T1000 (cell line): ENCODE measurements at places on chromosomes 3 and 15.

- DNase-seq, result peak; percentile 98
Measured at GRCh38 chr3:9397332-9397905, at the start of gene SETD5. Gene SETD5 (plus strand): TSS chr3:9397615. CDS start chr3:9428939, 31,324 bp downstream.

GRCh38 chr3:12280357-12280806 lies 8.5 kb upstream of the PPARG start:
- DNase-seq, result no peak

GRCh38 chr3:47475029-47475569 lies 642 bp downstream of the SCAP start:
- no peak for DNase-seq

GRCh38 chr15:52097180-52097579 lies 15.4 kb downstream of the BCL2L10 start:
- DNase-seq, result no peak

GRCh38 chr3:114830652-114831051 lies 316.4 kb downstream of the ZBTB20 start:
- DNase-seq, result no peak

GRCh38 chr3:128076483-128077201 lies 24.4 kb downstream of the SEC61A1 start:
- no peak for DNase-seq

DNA sequence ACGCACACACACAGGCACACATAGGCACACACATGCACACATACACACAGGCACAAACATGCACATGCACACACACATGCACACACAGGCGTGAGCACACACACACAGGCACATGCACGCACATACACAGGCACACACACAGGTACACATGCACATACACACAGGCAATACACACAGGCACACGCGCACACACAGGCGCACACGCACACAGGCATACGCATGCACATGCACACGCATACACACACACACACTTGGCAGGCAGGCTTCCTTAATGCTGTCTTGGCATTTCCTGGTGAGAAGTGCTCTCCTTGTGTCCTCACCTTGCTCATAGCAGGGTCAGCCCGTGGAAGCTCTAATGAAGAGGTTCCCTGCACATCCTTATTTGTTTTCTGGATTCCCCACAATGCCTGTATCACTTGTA lies 8.4 kb upstream of the SLCO2A1 start:
- no peak for DNase-seq

DNA sequence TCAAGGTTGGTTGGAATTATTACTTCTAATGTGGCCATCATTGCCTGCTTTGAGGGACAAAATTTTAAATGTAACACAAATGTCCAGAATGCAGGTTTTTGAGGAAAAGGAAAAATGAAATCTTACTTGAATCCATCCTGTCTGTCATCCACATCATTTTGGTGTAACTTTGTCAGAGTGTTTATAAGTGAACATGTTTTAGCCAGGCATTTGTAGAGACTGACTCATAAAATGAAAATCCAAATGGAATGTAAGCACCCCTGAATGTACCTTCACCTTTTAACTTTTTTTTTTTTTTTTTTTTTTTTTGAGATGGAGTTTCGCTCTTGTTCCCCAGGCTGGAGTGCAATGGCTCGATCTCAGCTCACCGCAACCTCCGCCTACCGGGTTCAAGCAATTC lies 141.8 kb upstream of the BNIP2 start:
- DNase-seq, result no peak

DNA sequence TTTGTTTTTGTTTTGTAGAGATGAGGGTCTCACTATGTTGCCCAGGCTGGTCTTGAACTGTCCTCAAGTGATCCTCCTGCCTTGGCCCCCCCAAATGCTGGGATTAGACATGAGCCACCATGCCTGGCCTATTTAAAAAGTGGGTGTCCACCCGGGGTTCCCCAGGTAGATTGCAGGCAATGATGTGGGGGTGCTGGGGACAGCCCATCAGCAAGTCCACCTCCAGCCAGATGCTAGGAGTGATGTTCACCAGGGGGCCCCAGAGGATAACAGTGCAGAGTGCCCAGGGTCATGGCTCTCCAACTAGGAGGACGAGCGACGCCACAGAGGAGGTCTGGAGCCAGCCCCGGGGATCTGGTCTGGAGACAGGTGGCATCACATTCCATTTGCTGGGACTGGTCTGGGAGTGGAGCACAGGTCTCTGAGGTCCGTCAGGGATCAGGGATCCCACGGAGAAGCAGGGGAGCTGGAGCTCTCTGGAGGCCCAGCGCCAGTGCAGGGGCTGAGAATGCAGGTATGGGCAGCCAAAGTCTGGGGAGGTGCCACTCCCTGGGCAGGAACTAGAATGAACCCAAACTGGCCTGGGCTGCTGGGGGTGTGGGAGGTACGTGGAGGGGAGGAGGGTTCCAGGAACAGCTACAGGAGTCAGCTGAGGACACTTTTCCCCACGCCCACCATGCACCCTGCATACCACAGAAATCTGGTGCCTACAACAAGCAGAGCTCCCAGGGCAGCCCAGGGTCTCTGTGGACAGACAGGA lies 51.2 kb upstream of the PCSK6 start:
- DNase-seq, result no peak

DNA sequence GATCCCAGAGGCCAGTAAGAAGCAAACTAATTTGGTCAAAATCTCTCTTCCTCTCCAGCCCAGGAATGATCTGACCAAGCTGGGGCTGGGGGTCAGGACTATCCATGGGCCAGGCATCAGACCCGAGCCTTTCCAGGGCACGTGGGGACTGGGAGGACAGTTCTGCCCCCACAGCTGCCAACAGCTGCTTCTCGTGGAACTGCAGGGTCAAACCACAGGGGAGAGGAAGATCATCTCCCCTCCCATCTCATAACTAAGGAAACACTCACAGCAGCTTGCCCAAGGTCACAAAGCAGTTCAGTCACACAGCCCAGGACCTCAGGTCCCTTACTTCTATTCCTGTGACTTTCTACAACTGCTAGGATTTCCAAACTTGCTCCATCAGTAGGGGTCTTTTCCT lies 47.1 kb downstream of the DAPK2 start:
- no peak for DNase-seq

GRCh38 chr15:94272251-94272898 lies 41.0 kb downstream of the MCTP2 start:
- DNase-seq, result no peak

DNA sequence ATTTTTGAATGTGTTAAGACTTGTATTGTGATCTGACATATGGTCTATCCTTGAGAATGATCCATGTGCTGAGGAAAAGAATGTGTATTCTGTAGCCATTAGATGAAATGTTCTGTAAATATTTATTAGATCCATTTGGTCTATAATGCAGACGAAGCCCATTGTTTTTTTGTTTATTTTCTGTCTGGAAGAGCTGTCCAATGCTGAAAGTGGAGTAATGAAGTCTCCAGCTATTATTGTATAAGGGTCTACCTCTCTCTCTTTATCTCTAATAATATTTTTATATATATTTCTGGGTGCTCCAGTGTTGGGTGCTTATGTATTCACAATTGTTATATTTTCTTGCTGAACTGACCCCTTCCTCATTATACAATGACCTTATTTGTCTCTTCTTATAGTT lies 250.6 kb upstream of the GADL1 start:
- no peak for DNase-seq

- peak; percentile 23 for DNase-seq
Measured at GRCh38 chr3:66499881-66500575, 794 bp downstream of the LRIG1 start.

DNA sequence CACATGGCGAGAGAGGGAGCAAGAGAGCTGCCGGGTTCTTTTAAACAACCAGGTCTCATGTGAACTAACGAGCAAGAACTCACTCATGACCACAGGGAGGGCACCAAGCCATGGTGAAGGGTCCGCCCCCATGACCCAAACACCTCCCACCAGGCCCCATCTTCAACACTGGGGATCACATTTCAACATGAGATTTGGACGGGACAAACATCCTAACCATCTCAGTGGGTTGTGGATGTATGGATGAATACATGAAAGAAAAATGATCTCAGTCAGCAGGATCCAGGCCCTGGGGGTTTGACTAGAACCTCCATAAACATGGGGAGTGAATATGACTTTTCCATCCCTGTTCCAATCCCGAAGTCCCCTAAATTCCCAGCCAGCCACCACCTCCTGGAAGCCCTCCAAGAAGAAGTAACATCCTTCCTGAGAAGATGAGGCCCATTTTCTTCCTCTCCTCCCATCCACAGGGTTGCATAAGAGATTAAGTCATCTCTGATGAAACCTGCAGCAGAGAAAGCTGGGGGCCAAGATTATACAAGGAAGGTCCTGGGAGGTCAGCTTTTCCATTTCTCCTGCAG lies 9.5 kb downstream of the CAV3 start:
- peak; percentile 61 for DNase-seq

GRCh38 chr3:42473083-42473932 lies 29.1 kb upstream of the VIPR1 start:
- DNase-seq, result no peak

GRCh38 chr3:10792208-10792607 lies 23.8 kb upstream of the SLC6A11 start:
- no peak for DNase-seq

DNA sequence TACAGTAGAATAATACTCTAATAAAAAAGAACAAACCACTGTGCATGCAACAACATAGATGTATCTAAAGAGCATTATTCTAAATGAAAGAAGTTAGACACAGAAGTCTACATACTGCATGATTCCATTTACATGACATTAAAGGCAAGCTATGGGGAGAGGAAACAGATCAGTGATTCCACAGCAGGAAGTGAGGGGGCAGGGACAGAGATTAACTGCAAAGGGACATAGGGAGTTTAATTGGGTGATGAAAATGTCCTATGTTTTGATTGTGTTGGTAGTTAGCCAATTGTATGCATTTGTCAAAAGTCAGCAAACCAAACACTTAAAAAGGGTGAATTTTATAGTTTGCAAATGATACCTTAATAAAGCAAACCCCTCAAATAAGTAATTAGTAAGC lies 13.8 kb downstream of the CRYGS start:
- no peak for DNase-seq

GRCh38 chr15:85021409-85021808 lies 39.8 kb downstream of the PDE8A start:
- DNase-seq, result no peak

GRCh38 chr3:194259982-194260766 lies 91.0 kb downstream of the CPN2 start:
- no peak for DNase-seq

DNA sequence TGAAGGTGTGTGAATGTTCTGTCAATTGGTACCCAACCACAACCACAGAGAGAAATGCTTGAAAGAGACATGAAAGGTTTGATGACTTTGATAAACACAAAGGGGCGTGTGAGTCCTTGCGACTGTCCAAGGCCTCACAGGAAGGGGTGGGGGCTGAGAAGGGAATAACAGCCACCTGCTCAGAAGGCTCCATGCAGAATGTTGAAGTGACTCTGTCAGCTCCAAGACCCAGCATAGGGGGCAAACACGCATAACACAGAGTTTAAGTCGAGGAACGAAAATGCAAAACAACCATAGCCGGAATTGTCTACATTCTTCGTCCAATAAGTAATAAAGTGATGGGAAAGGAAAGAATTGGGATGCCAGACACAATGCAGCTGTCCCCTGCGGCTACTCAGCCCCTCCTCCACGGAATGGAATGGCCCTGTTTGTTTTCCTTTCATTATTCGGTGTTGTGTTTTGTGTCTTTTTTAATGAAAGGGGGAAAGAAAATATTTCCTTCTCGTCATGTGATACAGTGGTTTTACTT lies 19.9 kb downstream of the TMEM212 start:
- no peak for DNase-seq

- no peak for DNase-seq
Measured at GRCh38 chr15:60916032-60916678, 312.9 kb downstream of the RORA start.

DNA sequence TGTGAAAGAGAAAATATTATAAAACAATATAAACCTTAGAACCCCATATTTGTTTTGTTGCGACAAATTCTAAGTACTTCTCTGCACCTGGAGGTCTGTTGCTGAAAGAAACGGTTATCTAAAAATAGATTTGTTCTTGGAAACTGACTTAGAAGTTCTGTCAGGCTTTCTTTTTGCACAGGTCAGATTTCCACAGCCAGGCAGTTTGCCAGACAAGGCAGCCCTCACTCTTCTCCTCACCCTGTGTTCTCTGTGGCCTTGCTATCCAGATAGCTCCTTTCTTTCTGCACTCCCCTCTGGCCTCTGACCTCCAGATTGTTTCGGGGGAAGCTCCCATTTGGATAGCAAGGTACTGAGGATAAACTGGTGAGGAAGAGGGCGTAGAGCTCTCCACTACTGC lies 413.3 kb upstream of the ONECUT1 start:
- DNase-seq, result no peak

GRCh38 chr3:126867863-126868200 lies 115.1 kb upstream of the PLXNA1 start:
- DNase-seq, result no peak

DNA sequence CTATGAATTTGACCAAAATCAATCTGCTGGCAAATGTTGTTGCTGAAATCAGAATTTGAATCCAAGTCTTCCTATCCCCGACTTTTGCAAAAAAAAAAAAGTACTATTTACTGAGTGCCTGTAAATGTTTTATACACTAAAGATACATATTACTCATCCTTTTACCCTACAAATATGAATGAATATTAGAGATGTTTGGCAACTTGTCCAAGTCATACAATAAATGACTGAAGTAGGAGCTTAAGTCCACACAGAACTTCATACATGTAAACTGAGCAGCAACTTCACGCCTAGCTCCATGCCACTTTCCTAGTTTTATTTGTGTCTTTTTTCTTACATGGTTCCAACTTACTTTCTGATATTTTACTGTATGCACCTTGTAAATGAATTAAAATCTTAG lies 39.2 kb downstream of the PHC3 start:
- no peak for DNase-seq

DNA sequence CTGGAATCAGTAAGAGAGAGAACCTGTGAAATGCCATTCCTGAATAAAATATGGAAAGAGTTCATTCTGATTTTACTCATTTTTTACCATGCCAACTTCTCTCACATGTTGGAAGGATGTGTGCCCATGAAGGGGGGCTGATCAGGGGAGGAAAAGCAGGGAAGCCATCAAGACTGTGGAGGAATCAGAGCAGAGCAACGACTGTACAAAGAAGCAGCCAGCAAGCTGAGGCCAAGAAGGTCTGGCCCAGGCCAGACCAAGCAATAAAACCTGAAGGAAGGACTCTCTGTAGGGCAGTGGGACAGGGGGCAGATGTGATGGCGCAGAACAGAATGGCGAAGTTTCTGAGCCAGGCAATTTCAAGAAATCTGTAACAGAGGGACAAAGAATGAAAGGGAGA lies 24.0 kb upstream of the ARNT2 start:
- DNase-seq, result no peak

- no peak for DNase-seq
Measured at GRCh38 chr15:63310646-63311045, 33.2 kb downstream of the APH1B start.

DNA sequence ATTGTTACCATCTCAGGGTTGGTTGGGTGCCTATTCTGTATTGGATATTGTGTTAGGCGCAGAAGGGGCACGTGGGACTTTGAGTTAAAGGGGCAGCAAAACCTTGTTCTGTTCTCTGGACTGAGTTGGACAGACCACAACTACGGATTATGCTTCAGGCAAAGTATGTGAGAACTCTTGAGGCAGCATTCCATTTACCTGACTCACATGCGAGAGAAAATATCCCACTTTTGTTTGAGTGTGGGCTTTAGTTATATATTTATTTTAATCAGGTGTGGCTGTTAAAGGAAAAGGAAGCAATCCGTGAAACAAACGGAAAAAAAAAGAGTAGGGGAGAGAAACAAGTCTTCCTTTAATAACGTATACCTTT lies 627 bp upstream of the PLS1 start:
- peak; percentile 26 for DNase-seq

GRCh38 chr15:65945616-65946015 lies 76.3 kb downstream of the RAB11A start:
- DNase-seq, result no peak

GRCh38 chr15:70512772-70513362 lies 250.5 kb downstream of the UACA start:
- no peak for DNase-seq

GRCh38 chr15:69132430-69132829 lies 28.0 kb upstream of the GLCE start:
- no peak for DNase-seq
